ENCODE measurements at places on chromosomes 3 and 15. TPM values are rescaled to one million over a fixed set of nuclear protein-coding genes. Genes with fewer than 3 reads are reported as not detected.

DNA sequence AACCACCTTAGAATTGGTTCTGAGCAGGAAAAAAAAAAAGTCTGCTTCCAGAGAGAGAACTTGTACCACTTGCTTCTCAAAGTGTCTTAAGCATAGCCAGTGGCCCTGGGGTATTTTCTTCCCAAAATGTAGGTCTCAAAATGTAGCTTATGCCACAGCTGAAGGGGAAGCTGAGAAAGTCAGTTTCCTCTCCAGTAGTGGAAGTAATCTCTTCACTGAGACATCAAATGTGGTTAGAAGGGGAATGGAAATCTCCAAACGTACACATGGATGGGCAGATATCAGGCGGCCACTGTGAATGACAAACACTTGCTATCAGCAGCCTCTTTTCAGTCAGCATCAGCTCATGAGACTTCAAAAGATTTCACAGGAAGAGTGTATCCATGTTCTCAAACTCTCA lies 841.2 kb downstream of the TUSC7 start:
- no peak for DNase-seq

DNA sequence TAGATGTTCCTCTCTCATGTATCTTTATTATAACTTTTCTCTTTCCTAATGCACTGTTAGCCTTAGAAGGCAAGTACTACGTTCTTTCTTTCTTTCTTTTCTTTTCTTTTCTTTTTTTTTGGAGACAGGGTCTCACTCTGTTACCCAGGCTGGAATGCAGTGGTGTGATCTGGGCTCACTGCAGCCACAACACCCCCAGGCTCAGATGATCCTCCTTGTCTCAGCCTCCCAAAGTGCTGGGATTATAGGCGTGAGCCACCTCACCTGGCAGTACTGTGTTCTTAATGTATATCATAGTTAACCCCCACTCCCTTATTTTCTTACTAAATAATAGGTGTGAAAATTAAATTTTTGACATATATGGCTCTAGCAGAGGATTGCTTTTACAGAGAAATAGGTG lies 23.1 kb downstream of the IQGAP1 start:
- DNase-seq: no peak

The RASGRF1 gene
- 0.39 TPM for polyA plus RNA-seq

DNA sequence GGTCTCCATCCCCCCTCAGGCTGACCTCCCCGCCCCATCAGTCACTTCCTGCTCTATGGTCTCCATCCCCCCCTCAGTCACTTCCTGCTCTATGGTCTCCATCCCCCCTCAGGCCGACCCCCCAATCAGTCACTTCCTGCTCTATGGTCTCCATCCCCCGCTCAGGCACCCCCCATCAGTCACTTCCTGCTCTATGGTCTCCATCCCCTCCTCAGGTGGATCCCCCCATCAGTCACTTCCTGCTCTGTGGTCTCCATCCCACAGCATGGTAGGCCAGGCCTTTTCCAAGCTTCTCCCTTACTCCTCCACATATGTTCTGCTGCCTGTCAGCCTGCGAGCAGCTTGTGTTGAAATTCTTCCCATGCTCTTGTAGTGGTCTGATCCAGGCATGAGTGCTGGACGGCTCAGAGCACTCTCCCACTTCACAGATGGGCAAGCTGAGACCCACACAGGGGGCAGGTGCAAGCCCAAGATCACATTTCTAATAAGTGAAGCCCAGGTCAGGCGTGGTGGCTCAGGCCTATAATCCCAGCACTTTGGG lies 36.8 kb downstream of the BDH1 start:
- no peak for DNase-seq

GRCh38 chr3:30457726-30458125 lies 148.7 kb upstream of the TGFBR2 start:
- DNase-seq: no peak

The GNAT1 gene
- 0.03 TPM for polyA plus RNA-seq

The SH2D7 gene
- 0.63 TPM for polyA plus RNA-seq

The SIAH2 gene
- 21.2 TPM for polyA plus RNA-seq

GRCh38 chr3:177787279-177788041 lies 590.2 kb upstream of the TBL1XR1 start:
- no peak for DNase-seq

GRCh38 chr3:71585887-71586809 lies 2.6 kb upstream of the FOXP1 start:
- DNase-seq: no peak

DNA sequence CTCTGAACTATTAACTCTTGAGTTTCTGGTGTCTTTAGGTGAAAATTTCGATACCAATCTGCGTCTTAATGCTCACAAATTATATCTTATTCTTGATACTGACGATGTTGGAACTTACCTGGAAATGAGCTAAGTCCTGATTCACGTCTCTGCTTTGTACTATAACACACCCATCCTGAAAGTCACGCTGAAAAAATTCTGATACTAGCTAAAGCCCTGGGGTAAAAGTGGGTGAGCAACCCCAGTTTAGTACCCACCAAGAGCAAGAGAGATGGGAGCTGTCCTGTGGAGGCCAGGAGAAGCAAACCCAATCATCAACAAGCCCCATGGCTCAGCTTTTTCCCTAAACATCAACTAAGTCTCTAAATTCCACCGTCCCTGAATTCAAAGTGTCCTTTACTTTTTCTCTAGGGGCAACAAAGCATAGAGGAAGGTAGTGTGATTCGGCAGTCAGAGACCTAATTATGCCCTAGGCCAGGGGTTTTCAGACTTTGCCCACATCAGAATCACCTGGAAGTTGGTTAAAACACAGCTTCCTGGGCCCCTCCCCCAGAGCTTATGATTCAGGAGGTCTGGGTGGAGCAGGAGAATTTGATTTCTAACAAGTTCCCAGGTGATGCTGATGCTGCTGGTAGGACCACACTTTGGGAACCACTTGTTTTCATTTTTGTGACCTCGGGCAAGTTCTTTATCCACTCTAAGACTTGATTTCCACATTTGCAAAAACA lies 90.2 kb downstream of the OSBPL10 start:
- DNase-seq: no peak

The P2RY13 gene
- 2.2 TPM for polyA plus RNA-seq

- no peak for DNase-seq
These were observed 3.4 kb upstream of the MITF start for GRCh38 chr3:69735893-69736292.

- DNase-seq: no peak
These were observed 70.7 kb downstream of the RIOX2 start for GRCh38 chr3:97901313-97902248.

DNA sequence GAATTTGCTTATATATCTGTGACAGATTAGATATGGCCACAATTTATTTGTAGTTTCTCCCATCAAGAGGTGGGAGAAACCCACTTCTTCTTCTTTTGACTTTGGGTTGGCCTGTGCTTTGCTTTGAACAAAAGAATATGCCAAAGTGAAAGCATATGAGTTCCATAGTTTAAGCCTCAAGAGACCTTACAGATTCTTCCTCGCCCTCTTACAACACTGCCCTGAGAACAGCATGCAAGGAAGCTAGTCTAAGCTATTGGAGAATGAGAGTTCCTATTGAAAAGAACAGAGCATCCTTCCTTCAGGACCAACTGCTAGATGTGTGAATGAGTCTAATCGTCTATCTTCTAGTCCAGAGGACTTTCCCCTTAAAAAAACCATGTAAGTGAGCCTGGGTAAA lies 394.8 kb downstream of the TUSC7 start:
- no peak for DNase-seq

GRCh38 chr3:153008226-153008625 lies 153.8 kb upstream of the RAP2B start:
- no peak for DNase-seq

The CEP19 gene
- 6.5 TPM for polyA plus RNA-seq

DNA sequence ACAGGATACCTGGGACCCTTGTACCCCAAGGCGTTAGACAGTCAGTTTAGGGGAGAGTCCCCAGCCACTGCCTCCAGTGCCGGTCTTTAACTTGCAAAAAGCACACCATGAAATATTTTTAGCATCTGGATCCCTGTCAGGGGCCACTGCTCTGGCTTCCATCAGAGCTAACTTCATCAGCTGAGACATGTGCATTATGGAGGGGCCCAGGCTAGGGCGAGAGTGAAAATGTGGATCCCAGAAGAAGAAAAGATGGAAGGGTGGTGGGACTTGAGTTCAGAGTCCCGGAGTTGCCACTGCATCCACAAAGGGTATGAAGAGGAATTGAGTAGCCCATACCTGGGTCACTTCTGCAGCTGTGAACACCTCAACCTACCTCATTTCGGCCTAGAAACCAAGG lies 23.5 kb upstream of the SPATA12 start:
- DNase-seq: no peak

The CD80 gene
- polyA plus RNA-seq: 0.44 TPM

- DNase-seq: no peak
These were observed 406 bp upstream of the GABRB3 start for GRCh38 chr15:26773067-26773877.

The AADACL2 gene
- not detected for polyA plus RNA-seq

GRCh38 chr3:156040041-156040440 lies 80.3 kb upstream of the KCNAB1 start:
- DNase-seq: no peak

DNA sequence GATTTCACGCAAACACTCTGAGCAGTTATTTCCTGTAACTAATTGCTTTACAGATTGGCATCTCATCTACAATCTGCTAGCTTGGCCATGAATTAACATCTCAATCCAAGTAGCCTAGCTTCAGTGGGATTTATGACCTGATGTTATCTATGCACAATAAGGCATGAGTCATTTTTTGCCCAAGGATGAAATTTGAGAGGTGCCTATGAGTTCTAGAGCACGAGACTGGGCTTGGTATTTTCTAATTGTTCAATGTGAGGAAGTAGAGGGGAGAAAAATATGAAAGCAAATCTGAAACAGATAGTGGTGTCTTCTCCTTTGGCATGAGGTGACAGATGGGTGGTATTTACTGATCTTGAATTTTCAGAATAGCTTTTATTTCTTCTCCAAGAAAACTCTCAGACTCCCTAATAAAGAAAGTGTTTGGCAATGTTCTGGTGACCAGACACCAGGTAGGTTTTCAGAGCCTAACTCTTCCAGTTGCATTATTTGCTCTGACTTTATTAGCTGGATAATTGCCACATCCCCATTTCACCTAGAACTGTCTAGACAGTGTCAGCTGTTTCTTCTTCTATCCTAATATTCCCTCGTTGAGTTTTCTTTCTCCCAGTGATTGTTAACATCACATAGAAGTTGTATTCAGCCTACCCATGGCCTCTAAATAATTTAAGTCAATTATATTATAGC lies 301.0 kb upstream of the UMPS start:
- DNase-seq: no peak

- DNase-seq: no peak
These were observed 77.5 kb upstream of the IL12A start for GRCh38 chr3:159910991-159911663.

The BCHE gene
- polyA plus RNA-seq: 15.9 TPM

DNA sequence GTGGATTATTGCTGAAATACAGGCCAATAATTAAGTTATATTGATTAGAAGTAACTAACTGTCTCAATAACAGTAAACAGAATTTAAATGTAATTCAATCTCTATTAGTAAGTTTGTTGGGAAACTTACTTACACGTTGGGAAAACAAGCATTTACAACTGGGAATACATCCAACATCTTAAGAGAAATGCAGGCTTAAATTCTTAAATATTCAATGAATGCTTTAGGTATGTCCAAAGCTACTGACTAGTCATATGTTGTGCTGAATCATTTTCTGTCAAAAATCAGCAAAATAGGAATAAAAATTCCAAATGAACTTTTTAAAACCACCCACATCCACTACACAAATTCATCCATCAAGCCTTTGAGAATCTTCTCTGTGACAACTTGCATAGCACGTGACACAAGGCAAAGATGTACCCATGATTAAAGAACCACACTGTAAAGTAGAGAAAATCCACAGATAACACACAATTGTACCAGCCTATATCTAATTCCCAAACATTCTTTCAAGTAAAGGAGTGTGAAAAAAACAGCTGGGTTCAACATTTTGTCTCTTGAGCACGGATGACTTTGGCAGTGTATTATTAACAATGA lies 60.0 kb downstream of the NMNAT3 start:
- DNase-seq: no peak

The BLM gene
- 10.3 TPM for polyA plus RNA-seq

- no peak for DNase-seq
These were observed 224.2 kb downstream of the CNTN3 start for GRCh38 chr3:74390121-74390877.

DNA sequence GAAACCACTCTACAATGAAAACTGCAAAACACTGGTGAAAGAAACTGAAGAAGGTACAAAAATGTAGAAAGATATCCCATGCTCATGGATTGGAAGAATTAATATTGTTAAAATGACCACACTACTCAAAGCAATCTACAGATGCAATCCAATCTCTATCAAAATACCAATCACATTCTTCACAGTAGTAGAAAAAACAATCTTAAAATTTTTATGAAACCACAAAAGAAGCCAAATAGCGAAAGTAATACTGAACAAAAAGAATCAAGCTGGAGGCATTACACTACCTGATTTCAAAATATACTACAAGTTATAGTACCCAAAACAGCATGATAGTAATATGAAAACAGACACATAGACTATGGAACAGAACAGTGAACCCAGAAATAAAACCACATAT lies 36.9 kb downstream of the TXNRD3 start:
- no peak for DNase-seq

- DNase-seq: no peak
These were observed 208.7 kb downstream of the MECOM start for GRCh38 chr3:169454823-169455222.

The CEMIP gene
- 3.1 TPM for polyA plus RNA-seq

The CD276 gene
- polyA plus RNA-seq: 167 TPM

DNA sequence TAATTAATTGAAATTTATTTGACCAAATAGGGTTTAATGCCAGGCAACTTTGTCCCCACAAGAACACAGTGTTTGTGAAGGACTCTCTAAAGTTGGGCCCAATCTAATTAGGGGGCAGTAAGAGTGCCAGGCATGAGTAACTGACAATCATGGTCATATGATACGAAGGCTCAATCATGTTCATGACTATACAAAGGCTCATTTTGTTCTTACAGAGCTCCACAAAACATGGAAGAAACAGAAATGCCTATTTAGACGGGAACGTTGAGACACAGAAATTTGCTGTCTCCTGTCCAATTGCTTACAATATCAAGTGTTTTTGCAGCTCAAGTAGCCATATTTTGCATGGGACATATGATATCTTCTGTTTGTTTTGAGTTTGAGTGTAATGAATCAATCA lies 391.1 kb downstream of the SI start:
- DNase-seq: no peak

The ALDH1L1 gene
- polyA plus RNA-seq: 54.7 TPM

Data from right renal pelvis (tissue), 4 donors.